Stimulated activated effector memory CD8-positive, alpha-beta T cell treated with anti-CD3 and anti-CD28 coated beads, Interleukin-12 subunit alpha, Interleukin-12 subunit beta, amount 100 ng/mL, for 72 hours (primary cell): ENCODE measurements at places on chromosomes 2 and 18.

- no peak for DNase-seq
These were observed 19.3 kb downstream of the CTAGE1 start for GRCh38 chr18:22398464-22398863.

- no peak for DNase-seq
These were observed 94.6 kb downstream of the LCLAT1 start for GRCh38 chr2:30541680-30542079.

DNA sequence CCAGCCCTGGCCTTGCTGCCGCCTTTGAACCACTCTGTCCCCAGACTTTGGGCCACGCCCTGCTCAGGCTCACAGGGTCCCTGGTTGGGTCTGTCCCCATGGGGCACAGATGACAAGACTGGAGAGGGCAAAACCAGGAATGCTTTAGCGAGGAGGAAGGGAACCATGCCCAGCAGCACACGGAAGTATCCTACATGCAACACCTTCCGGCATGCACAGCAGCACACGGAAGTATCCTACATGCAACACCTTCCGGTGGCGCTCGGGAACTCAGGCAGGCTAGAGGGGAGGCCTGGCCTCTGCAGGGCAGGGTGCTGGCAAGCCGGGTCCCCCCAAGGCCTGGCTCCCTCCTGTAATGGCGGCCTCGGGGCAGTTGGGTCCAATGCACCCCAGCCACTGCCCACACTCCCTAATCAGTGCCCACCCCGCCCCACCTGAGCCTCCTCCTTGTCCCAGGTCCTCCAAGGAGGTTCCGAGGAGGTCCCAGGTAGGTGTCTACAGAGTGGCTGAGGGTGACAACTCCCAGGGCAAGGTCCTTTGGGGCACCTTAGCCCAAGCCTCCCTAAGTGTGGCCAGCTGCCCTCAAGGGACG, 33.6 kb upstream of the SNED1 start:
- DNase-seq: no peak

DNA sequence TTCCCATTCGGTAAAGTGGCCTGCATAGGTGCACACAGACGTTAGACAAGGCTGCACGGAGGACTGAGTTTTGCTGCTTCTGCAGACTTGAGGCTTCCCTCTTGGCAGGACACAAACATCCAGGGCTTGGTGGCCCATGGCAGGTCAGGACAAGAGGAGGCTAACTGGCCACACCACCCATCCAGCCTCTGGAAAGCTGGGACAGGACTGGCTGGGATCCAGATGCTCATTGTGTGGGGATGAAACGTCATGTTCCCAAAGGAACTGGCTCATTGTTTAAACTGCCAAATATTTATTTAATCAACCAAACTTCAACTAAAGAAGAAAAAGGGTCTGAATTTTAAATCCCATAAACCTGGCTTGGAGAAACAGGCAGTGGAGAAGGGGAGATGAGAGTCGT, 239.1 kb upstream of the EPAS1 start:
- DNase-seq: no peak

DNA sequence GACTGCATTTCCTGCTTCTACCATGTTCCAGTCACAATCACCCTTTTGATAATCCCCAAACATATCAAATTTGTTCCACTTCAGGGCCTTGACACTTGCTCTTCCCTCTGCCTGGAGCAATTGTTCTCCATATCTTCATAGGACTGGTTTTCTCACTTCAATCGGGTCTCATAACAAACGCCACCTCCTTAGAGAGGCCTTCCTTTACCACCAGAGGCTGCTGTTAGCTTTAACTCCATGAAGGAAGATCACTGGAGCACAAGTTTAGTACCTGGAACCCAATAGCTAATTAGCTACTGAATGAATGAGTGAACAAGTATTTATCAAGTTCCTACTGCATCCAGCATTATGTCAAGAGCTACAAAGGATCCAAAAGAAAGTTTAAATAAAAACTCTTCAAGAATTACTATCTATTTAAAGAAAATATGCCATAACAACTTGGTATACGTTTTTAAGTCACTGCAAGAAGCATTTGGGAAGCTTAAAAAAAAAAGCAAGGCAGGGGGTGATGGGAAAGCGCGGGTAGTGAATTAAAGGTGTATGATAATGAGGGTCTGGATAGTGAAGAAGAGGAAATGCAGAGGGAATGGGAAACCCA, 58.8 kb downstream of the BAZ2B start:
- no peak for DNase-seq

GRCh38 chr2:179251870-179252269, 12.8 kb downstream of the SESTD1 start:
- no peak for DNase-seq

GRCh38 chr2:57602733-57603132, 443.9 kb upstream of the VRK2 start:
- DNase-seq: no peak

GRCh38 chr18:31072175-31072574, 29.6 kb upstream of the DSC3 start:
- no peak for DNase-seq

- no peak for DNase-seq
These were observed 2.5 kb downstream of the HPCAL1 start for GRCh38 chr2:10305254-10305635.

DNA sequence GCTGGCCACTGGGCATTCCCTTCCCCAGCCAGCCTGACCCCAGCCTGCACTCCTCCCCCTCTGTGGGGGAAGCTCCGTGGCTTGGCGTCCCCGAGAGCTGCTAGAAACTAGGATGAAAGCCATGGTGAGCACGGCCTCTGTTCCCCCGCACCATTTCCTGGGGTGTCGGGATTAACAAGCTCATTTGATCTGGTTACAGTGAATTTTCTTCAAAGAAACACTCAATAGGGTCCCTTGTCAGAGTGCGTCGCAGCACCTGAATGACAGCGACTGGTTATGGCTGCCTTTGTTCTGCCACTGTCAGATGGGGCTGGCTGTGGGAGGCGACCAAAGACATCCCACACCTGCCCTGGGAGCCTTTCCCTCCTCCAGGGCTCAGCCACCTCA, 7.7 kb upstream of the ALPI start:
- DNase-seq: no peak

GRCh38 chr2:188091220-188091619, 200.5 kb upstream of the GULP1 start:
- no peak for DNase-seq

GRCh38 chr2:242020196-242021004, 150.9 kb downstream of the RTP5 start:
- no peak for DNase-seq

DNA sequence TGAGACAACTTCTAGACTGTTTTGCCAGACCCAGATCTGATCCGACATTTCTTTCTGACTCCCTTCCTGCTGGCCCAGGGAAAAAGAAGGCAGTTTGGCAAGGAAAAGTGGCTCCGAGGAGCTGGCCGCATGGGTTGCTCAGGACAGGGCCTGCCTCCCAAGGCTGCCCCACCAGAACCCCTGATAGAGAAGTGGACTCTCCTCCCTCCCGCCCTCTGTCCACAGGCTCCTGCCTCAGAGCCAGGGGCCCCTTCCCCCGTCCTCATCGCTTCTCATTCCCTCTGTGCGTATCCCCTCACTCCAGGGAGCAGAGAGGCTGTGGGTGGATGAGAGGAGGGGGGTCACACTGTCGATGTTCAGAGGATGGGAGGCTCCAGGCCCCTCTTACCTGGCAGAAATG, 110.2 kb downstream of the TNS1 start:
- DNase-seq: no peak

- no peak for DNase-seq
These were observed 113.4 kb upstream of the GLI2 start for GRCh38 chr2:120622159-120622869.

- no peak for DNase-seq
These were observed 57.0 kb upstream of the CD226 start for GRCh38 chr18:70004696-70005095.

DNA sequence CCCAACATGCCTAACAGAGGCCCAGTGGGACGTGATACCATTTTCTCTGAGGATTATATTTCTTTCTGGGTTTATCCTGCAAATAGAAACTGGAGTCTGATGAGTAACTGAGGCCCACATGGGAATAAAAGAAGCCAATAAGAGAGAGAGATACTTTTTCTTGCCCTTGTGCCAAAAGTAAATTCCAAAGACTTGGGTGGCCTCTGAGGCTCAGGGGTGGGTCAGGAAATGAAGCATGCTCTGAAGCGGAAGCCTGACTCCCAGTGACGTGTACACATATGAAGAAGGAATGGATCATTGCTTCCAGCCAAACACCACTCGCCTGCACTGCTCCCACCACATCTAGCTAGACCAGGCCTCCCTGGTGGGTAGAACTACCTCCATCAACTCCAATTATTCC, 273.6 kb upstream of the NCKAP5 start:
- DNase-seq: no peak

DNA sequence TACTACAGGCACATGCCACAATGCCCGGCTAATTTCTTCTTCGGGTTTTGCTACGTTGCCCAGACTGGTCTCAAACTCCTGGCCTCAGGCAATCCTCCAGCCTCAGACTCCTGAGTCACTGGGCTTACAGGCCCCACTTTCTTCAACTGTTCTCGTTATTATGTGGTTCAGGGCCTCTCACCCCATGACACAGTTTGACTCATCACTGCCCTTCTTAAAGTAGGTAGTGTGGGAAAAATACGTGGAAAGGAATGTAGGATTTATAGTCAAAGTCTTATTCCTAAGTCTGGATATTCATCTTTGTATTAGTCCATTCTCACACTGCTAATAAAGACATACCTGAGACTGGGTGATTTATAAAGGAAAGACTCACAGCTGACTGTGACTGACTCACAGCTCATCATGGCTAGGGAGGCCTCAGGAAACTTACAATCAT, 19.4 kb downstream of the CENPA start:
- no peak for DNase-seq

DNA sequence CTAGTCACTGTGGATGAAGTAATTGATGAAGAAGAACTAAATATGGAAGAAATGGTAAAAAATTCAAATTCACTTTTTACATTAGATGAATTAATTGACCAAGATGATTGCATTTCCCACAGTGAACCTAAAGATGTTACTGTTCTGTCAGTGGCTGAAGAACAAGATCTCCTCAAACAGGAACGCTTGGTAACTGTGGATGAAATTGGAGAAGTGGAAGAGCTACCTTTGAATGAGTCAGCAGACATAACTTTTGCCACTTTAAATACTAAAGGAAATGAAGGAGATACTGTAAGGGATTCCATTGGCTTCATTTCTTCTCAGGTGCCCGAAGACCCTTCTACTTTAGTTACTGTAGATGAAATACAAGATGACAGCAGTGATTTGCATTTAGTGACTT, 26.6 kb upstream of the DYSF start:
- no peak for DNase-seq

DNA sequence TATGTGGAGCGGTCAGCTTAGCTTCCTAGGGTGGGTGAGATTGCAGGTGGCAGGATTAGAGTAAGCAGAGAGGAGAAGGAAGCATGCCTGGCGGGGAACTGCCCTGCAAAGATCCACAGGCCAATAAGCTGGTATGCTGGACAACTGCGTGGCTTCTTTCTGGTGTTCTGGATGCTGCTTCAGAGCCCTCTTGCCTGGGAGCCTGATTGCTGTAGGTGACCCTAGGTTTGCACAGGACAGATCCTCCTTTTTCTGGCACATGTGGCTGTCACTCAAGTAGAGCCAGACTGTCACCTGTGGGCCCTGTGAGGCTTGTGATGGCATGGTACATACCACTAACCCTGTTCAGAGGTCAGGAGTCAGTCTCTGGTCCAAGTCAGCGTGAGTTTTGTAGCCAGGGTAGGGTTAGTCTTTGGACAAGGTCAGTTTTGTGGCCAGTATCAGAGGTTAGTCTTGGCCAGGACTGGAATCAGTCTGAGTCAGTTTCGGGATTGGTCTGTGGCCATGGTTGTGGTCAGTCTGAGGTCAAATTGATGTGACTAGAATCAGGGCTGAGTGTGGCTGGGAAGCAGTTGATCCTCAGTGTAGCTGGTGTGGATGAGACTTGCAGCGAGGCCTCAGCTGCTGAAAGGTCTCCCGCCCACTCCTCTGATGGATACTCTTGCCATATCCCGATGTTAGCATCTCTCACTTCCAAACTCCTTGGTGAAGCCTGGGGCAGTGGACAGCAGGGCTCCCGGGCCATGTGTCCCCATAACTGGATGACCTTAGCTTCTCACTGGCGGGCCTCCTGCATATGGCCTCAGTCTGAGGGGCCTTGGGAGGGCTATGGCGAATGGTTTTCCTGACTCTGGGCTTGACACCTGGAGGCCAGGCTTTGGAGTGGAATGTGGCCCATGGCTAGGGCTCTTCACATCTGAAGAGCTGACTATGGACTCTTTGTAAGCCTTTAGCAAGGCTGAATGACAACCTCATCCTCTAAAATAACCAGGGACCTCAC, 260.5 kb downstream of the DYSF start:
- no peak for DNase-seq

DNA sequence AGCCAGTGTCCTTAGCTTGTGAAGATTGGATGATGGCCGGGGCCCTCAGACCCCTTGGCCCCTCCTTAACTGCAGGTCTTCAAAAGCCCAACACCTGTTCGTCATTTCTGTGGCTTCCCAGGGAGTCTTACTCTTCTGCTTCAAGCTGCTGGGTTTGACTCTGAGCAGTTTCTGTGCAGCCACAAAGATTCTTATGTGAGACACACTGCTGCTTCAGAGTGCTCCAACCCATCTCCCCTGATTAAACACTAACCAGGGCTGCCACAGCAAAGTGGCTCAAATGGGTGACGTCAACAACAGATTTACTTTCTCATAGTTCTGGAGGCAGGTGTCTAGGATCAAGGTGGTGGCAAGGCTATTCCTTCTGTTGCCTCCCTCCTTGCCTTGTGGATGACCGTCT, 40.8 kb downstream of the TSN start:
- DNase-seq: no peak
